ENCODE measurements at places on chromosomes 7 and 10. TPM values are rescaled to one million over a fixed set of nuclear protein-coding genes. Genes with fewer than 3 reads are reported as not detected.

Gene INMT
- total RNA-seq, result 0.19 TPM

DNA sequence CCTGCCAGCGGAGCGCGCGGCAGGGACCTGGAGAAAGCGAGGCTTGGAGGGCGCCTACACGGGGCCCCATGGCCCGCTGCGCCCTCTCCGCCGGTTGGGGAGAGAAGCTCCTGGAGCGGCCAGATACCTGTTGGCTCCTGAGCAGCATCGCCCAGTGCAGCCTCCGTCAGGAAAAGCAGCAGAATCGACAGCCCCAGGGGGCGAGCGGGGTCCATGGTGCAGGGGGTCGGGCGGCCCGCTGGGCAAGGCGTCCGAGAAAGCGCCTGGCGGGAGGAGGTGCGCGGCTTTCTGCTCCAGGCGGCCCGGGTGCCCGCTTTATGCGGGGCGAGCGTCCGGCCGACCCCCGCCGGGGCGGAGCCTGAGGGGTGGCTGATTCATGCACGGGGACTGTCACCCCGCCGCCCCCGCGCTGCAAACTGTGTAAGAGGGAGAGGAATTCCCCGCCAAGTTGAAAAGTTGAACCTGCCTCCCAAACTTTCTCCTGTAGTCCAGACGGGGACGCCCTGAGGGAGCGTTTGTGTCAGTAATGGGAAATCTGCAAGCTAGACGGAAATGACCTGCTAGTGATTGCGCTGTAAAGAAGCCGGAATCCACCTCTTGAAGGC lies at the start of gene TFPI2:
Gene TFPI2, minus strand, starts transcription at position 290 of the 605 bp plus-strand sequence. Its CDS starts 75 bp downstream, at position 215.
- H3K4me3 ChIP-seq, result peak within 1 kb of the TSS; percentile 93
- H3K27me3 ChIP-seq, result peaks cover 29% of the 10 kb centered on the region
- H3K36me3 ChIP-seq, result no peaks in the 10 kb centered on the region

- H3K4me1 ChIP-seq, result peaks cover 19% of the 10 kb centered on the region
- peak; percentile 69 for DNase-seq
These were observed 189.1 kb upstream of the FRMD4A start for GRCh38 chr10:14519785-14520184.

DNA sequence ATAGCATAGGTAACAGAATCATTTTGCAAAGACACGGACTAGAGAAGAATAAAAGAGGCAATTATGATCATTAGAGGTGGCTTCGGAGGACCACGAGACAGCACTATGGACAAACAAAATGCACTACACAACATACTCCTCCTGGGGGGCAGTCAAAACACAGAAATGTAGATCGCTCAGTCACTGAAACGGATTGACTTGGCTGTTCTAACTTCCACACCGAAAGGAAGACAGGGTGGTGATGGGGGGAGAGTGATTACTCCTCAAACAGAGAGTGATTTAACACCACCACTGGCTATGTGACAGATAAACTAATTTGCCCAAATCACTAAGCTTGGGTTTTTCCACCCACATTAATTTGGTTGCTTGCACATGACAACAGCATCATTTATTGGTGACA lies 14.1 kb upstream of the PPA1 start:
- no peaks in the 10 kb centered on the region for H3K27me3 ChIP-seq
- no peak overlapping the region for H3K27ac ChIP-seq
- H3K4me1 ChIP-seq, result no peaks in the 10 kb centered on the region
- no peaks in the 10 kb centered on the region for H3K36me3 ChIP-seq
- DNase-seq, result no peak

- peaks cover 4% of the 10 kb centered on the region for H3K4me1 ChIP-seq
- no peak overlapping the region for H3K27ac ChIP-seq
- no peaks in the 10 kb centered on the region for H3K27me3 ChIP-seq
- DNase-seq, result no peak
- H3K4me3 ChIP-seq, result no peak overlapping the region
These were observed 54.7 kb downstream of the PON1 start for GRCh38 chr7:95269640-95270039.

GRCh38 chr7:106813705-106814305 lies 51.3 kb upstream of the PIK3CG start:
- no peak overlapping the region for H3K27ac ChIP-seq
- no peaks in the 10 kb centered on the region for H3K27me3 ChIP-seq
- no peak for DNase-seq
- H3K4me3 ChIP-seq, result no peak overlapping the region
- H3K4me1 ChIP-seq, result no peaks in the 10 kb centered on the region

- no peaks in the 10 kb centered on the region for H3K27me3 ChIP-seq
- H3K4me1 ChIP-seq, result no peaks in the 10 kb centered on the region
- no peak overlapping the region for H3K27ac ChIP-seq
- no peak for DNase-seq
- H3K4me3 ChIP-seq, result no peak overlapping the region
- 0 out of 2 replicates have a peak, but pooled peaks cover 3% of the 10 kb centered on the region for H3K36me3 ChIP-seq
These were observed 6.9 kb downstream of the LYZL1 start for GRCh38 chr10:29295813-29296212.

DNA sequence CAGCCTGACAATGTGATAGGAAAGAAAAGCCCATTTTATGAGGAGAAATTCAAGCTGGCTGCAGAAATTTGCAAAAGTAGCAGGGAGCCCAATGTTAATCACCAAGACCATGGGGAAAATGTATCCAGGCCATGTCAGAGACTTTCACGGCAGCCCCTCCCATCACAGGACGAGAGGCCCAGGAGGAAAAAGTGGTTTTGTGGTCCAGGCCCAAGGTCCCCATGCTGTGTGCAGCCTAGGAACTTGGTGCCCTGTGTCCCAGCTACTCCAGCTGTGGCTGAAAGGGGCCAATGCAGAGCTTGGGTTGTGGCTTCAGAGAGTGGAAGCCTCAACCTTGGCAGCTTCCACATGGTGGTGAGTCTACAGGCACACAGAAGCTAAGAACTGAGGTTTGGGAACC lies 12.7 kb downstream of the COA1 start:
- no peak overlapping the region for H3K4me3 ChIP-seq
- H3K27me3 ChIP-seq, result no peaks in the 10 kb centered on the region
- H3K4me1 ChIP-seq, result peaks cover 3% of the 10 kb centered on the region
- H3K27ac ChIP-seq, result no peak overlapping the region
- peaks cover 8% of the 10 kb centered on the region for H3K36me3 ChIP-seq

GRCh38 chr10:72375585-72375984 lies 20.9 kb upstream of the DNAJB12 start:
- no peaks in the 10 kb centered on the region for H3K27me3 ChIP-seq
- peak; percentile 53 for DNase-seq
- H3K27ac ChIP-seq, result 0 out of 2 replicates have a peak overlapping the region, but pooled peaks have one; percentile 8
- H3K36me3 ChIP-seq, result no peaks in the 10 kb centered on the region
- no peak overlapping the region for H3K4me3 ChIP-seq

- no peaks in the 10 kb centered on the region for H3K27me3 ChIP-seq
- no peak for DNase-seq
- no peak overlapping the region for H3K27ac ChIP-seq
- H3K4me1 ChIP-seq, result no peaks in the 10 kb centered on the region
- no peaks in the 10 kb centered on the region for H3K36me3 ChIP-seq
These were observed 9.0 kb upstream of the TMEM120A start for GRCh38 chr7:76003351-76003750.

Gene GTPBP4
- total RNA-seq, result 48.7 TPM

DNA sequence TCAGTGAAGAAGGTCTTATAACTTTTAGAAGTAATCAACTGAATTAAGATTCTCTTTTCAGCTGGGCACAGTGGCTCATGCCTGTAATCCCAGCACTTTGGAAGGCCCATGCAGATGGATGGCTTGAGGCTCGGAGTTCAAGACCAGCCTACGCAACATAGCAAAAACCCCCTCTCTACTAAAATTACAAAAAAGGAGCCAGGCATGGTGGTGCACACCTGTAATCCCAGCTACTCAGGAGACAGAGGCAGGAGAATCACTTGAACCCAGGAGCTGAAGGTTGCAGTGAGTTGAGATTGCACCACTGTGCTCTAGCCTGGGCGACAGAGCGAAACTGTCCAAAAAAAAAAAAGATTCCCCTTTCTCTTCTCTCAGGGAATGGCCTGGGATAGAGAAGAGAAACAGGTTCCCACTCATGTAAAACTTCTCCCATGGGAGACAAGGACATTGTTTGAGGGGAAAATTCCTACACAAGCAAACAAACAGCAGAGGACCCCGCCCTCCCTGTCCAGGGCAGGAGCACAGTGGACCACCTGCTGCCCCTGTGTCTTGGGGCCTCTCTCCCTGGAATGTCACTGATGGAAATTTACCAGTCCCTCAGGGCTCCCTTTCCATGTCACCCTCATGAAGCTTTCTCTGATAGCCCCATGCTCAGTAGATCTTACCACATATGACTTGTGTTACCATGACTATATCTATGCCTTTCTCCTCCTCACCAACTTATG lies 5.6 kb downstream of the IL2RA start:
- no peak overlapping the region for H3K4me3 ChIP-seq
- no peaks in the 10 kb centered on the region for H3K36me3 ChIP-seq
- H3K27me3 ChIP-seq, result no peaks in the 10 kb centered on the region
- no peak for DNase-seq

DNA sequence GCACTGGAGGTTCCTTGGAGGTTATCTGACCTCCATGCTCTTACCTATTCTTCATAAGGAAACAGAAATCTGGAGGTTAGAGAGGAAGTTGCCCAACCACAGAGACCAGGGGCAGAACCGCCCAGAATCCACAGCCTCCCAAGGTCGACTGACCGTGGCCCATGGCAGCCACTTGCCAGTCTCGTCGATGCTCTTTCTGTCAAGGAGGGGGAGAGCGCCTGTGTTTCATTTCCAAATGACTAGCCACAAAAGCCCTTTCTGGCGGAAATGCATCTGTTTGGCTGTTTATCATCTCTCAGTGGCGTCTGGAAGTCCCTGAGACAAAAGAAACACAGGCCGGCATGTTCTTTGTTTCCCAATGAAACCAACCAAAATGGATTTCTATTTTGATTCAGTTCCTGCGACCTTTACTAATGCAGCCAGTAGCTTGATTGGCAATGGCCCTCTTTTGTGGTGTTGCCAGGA lies 2.9 kb downstream of the RAMP3 start:
- no peaks in the 10 kb centered on the region for H3K4me1 ChIP-seq
- DNase-seq, result no peak
- H3K27ac ChIP-seq, result no peak overlapping the region

DNA sequence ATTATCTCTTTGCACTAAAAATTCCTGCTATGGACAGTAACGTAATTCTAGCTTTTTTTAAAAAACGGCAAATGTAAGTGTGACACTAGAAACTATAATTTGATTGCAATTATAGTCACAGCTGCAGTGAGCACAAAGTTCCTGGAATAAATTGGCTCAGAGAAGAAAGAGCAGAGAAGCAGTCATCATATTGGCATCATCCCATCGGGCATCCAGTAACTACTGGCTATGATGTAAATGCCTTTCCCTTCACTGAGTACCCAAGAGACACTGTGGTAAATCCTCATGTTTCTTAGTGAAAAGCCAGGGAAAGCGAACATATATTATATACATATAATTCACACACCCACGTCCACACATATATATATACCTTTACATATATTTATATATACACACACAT lies 43.6 kb downstream of the PIP4K2A start:
- DNase-seq, result no peak
- H3K27me3 ChIP-seq, result no peaks in the 10 kb centered on the region
- peaks cover 92% of the 10 kb centered on the region for H3K4me1 ChIP-seq
- no peaks in the 10 kb centered on the region for H3K36me3 ChIP-seq

Gene MYPN
- total RNA-seq, result not detected

- H3K4me1 ChIP-seq, result no peaks in the 10 kb centered on the region
- no peak for DNase-seq
- no peaks in the 10 kb centered on the region for H3K27me3 ChIP-seq
- no peak overlapping the region for H3K27ac ChIP-seq
- H3K4me3 ChIP-seq, result no peak overlapping the region
These were observed 176.2 kb downstream of the RTKN2 start for GRCh38 chr10:62092301-62093030.

Gene GET4
- 79.1 TPM for total RNA-seq

- no peaks in the 10 kb centered on the region for H3K27me3 ChIP-seq
- no peak overlapping the region for H3K4me3 ChIP-seq
- DNase-seq, result peak; percentile 86
- no peaks in the 10 kb centered on the region for H3K36me3 ChIP-seq
These were observed 154.8 kb upstream of the PRR15 start for GRCh38 chr7:29408841-29409243.

- H3K4me3 ChIP-seq, result no peak overlapping the region
- no peaks in the 10 kb centered on the region for H3K36me3 ChIP-seq
- no peak overlapping the region for H3K27ac ChIP-seq
- H3K27me3 ChIP-seq, result no peaks in the 10 kb centered on the region
- H3K4me1 ChIP-seq, result no peaks in the 10 kb centered on the region
These were observed 90.7 kb downstream of the UNCX start for GRCh38 chr7:1323178-1324027.

Gene SEM1
- 29.7 TPM for total RNA-seq

DNA sequence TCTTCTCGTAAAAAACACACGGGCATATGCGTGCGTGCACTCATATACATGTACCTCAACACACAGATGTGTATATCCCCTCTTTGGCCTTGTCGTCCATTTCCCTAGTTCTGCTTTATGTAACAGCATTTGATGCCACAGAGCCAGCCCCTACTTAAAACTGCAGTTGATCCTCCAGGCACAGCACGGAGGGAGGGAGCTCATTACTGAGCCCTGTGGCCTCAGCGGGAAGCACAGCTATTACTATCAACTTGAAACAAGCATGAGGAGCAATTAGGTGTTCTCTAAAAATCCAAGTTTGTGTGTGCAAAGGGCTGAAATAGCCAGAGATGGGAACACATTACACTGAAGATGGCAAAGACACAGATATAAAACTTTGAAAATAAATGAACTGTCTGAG lies 580.9 kb downstream of the GLRX3 start:
- no peak for DNase-seq
- H3K27ac ChIP-seq, result no peak overlapping the region
- no peaks in the 10 kb centered on the region for H3K27me3 ChIP-seq

GRCh38 chr7:23123465-23123864 lies 17.9 kb downstream of the KLHL7 start:
- no peak overlapping the region for H3K27ac ChIP-seq
- H3K4me1 ChIP-seq, result no peaks in the 10 kb centered on the region
- no peak overlapping the region for H3K4me3 ChIP-seq
- no peaks in the 10 kb centered on the region for H3K27me3 ChIP-seq
- DNase-seq, result no peak

DNA sequence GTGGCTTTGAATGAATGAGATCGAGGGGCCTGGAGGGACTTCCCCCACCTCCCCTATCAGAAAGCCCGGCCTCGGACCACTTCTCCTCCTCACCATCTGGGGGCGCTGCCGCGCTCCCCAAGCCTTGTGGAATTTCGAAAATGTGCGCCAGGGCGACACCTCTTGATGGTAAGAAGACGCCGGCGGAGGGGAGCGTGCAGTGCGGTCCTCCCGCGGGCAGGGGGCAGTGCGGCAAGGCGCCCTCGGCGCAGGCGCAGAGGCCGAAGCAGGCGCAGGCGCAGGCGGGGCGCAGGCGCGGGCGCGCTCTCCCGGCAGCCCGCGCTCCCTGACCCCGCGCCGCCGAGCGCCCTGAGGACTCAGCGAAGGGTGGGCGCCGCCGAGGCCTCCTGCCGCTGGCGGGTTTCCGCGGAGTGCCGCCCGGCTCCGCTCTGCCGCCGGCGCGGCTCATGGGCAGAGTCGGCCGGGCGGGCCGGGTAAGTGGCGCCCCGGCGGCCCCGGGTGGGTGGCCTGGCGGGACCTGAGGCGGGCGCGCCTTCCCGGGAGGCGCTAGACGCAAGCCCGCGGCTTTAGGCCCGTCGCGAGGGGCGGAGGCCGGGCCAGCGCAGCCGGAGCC lies at the start of gene RBM17:
Gene RBM17, plus strand, starts transcription at position 314 of the 613 bp plus-strand sequence. CDS start 8,032 bp downstream, outside the sequence.
- DNase-seq, result peak; percentile 93
- peaks cover 29% of the 10 kb centered on the region for H3K4me1 ChIP-seq
- no peaks in the 10 kb centered on the region for H3K36me3 ChIP-seq
- H3K27me3 ChIP-seq, result no peaks in the 10 kb centered on the region
- H3K27ac ChIP-seq, result no peak within 1 kb of the TSS

Gene CFAP43
- 0.24 TPM for total RNA-seq

- no peaks in the 10 kb centered on the region for H3K27me3 ChIP-seq
- no peak overlapping the region for H3K4me3 ChIP-seq
- DNase-seq, result no peak
These were observed 38.1 kb upstream of the PRSS1 start for GRCh38 chr7:142711196-142711595.

GRCh38 chr7:68865351-68866199 lies 732.7 kb upstream of the AUTS2 start:
- H3K27ac ChIP-seq, result no peak overlapping the region
- no peaks in the 10 kb centered on the region for H3K36me3 ChIP-seq
- no peak overlapping the region for H3K4me3 ChIP-seq

Gene FZD8
- total RNA-seq, result 8.7 TPM

Data from GM23338 (cell line).